ENCODE measurements at places on chromosomes 7 and 10. TPM values are rescaled to one million over a fixed set of nuclear protein-coding genes. Genes with fewer than 3 reads are reported as not detected.

CAV2 gene
- 62.7 TPM for total RNA-seq

GRCh38 chr10:6256439-6256838 is 53.7 kb downstream of the PFKFB3 start:
- H3K4me1 ChIP-seq: no peaks in the 10 kb centered on the region
- H3K36me3 ChIP-seq: no peaks in the 10 kb centered on the region
- H3K4me3 ChIP-seq: no peak overlapping the region
- DNase-seq: no peak
- no peaks in the 10 kb centered on the region for H3K27me3 ChIP-seq

GRCh38 chr10:83459124-83459523 is 680.2 kb upstream of the GHITM start:
- no peaks in the 10 kb centered on the region for H3K27me3 ChIP-seq
- no peak overlapping the region for H3K27ac ChIP-seq
- no peak overlapping the region for H3K4me3 ChIP-seq

DNA sequence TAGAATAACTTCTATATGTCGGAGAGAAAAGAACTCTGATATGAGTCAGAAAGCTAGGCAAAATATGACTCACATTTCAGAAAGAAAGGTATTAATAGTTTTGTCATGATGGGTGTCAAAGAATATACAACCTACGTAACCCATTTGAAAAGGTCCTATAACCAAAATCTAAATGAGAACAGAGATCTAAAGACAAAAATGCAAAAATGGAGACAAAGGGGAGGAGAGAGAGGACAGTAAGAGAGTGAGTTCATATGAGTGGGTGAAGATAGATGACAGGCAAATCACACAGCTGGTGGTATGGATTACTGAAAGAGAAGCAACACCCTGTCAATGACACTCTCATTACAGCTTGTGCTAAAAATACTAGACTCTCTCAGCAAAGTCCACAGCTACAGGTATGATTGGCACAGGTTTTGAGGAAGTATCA is 25.6 kb downstream of the ANKMY2 start:
- no peaks in the 10 kb centered on the region for H3K36me3 ChIP-seq
- H3K4me3 ChIP-seq: no peak overlapping the region
- no peak for DNase-seq
- no peaks in the 10 kb centered on the region for H3K4me1 ChIP-seq
- H3K27ac ChIP-seq: no peak overlapping the region

DNA sequence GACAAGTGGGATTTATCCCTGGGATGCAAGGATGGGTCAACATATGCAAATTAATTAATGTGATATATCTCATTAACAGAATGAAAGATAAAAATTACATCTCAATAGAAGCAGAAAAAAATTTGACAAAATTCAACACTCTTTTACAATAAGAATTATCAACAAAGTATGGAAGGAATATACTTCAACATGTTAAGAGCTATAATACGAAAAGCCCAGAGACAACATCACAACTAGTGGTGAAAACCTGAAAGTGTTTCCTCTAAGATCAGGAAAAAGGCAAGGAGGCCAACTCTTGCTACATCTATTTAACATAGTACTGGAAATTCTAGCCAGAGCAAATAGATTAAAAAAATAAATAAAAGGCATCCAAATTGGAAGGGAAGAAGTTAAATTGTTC is 970.0 kb upstream of the POT1 start:
- no peak overlapping the region for H3K4me3 ChIP-seq
- H3K27me3 ChIP-seq: no peaks in the 10 kb centered on the region
- no peaks in the 10 kb centered on the region for H3K4me1 ChIP-seq
- no peaks in the 10 kb centered on the region for H3K36me3 ChIP-seq
- H3K27ac ChIP-seq: no peak overlapping the region
